ENCODE measurements at places on chromosomes 2 and 18. TPM values are rescaled to one million over a fixed set of nuclear protein-coding genes. Genes with fewer than 3 reads are reported as not detected.

DNA sequence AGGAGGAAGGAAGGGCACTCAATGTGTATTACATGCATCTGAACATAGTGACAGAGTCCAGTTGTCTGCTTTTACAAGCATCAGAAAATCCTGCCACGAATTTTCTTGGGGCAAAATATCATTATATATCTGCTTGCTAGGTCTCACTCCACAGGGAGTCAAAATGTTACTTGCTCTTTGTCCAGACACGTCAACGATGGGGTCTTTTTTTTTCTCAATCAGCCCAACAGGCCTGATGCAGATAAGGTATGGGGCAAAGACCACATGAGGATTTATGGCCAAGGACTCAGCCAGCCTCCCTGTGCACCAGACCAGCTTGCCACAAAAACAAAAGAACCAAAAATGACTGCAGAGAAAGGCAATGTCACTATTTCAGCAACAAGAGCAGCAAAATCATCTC is 323.4 kb upstream of the PKDCC start:
- DNase-seq, result no peak

- no peak for DNase-seq
Observed at GRCh38 chr18:35917043-35917442, 55.4 kb upstream of the RMP24 start.

Gene IL1F10
- not detected for total RNA-seq

DNA sequence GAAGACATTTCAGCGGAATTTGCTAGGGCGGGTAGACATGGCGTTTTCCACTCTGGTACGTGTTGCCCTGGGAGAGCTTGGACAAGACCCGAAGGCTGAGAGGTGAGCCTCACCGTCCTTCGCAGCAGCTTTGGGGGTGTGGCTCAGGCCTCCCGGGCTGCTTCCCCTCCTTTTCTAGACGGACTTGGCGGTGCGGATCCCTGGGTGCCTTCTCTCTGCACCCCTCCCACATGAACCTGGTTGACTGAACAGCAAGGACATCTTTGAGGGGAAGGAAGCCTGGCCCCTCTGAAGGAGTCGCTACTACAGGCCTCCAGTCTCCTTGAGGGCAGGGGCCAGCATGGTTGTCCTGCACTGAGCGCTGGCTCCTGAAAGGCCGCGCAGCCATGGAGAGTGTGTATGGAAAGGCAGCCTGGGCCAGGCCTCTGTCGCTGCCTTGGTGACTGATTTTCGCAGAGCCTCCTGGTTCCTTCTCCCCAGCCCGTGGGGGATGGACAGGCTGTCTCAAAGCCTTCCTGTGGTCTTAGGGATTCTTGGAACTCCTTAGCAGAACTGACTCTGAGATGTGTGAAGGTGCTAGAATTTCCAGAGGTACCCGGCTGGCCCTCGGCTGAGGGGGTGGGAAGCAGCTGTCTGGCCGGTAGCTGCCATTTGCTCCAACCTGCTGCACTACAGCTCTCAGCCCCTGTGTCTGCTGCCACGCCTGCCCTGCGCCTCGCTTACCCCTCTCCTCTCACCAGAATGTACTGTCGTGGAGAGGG is 9.9 kb downstream of the CNNM4 start:
- DNase-seq, result no peak

Gene TTC31
- 22.6 TPM for total RNA-seq

Gene MARCO
- total RNA-seq, result 22.0 TPM

- no peak for DNase-seq
Observed at GRCh38 chr2:222470802-222471468, 46.6 kb downstream of the SGPP2 start.

DNA sequence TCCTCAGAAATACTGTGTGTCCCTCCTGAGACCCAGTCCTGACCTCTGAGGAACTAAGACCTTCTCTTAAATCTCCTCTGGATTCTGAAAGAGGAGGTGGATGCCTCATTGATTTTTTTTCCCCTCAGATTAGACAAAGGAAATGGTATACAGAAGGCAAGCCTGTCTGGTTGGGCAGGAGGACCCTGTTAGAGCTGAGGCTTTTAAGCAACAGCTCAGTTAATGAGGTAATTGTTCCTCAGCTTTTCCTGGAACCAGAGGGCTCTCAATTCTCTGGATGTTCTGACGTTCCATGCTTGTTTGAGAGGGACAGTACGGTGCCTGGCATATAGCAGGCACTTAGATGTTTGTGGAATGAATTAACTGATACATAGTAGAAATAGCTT is 61.7 kb upstream of the MCFD2 start:
- DNase-seq, result no peak

DNA sequence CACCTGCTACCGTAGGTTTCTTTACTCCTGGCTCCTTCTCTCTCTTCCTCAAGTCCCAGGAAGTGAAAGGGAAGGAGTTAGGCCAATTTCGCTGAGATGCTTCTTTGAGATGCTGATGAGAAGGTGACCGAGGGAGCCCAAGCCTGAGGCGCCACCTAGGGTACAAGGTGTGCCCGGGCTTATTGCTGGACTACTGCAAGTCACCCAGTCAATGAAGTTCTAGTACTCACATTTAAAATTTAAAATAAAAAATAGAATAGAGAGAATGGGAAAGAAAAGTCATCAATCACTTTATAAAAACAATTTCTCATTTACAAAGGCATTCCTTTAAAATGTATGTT is 45.3 kb downstream of the ACAA2 start:
- peak; percentile 71 for DNase-seq

DNA sequence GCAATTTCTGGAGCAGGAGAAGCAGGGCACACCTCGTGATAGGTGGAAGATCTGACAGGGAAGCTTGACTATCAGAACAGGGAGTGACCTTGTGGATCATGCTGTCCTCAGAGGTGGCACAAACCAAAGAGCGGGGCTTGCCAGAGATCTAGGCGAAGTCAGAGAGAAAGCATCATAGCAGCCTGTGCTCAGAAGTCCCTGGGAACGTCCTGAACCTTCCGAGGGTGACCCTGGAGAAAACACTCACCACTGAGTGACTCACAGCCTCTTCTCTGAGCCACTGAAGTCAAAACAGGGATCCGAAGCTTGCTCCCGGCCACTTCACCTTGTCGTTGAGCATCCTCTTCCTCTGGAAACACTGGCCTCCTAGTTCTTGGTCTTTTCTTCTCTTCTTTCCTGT is 56.7 kb downstream of the IL1R2 start:
- no peak for DNase-seq

GRCh38 chr2:183614799-183615435 is 490.7 kb downstream of the NUP35 start:
- no peak for DNase-seq

DNA sequence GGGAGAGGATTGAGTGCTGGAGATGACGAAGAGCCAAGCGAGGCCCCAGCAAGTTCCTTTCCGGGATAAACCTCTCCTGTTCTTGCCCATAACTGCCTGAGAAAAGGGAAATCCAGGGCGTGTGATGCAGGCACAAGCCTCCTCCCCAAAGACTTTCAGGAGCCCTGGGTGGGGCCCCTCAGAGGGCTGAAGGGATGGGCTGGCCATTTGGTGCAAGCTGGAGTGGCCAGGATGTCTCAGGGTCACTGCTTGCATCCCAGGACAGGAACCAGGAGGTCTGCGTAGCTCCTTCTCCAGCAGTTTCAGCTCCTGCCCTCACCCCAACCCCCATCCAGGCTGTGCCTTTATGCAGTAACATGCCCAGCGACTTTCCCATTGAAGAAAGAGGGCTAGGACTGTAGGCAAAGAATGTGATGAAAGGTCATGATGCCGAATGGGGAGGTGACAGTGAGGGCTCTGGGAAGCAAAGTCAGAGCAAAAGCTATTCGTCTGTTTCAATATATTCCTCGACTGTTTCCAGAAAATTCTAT is 80.2 kb downstream of the PXDN start:
- DNase-seq, result no peak

Gene LHCGR
- 12.4 TPM for total RNA-seq

GRCh38 chr18:24076950-24077349 is 61.9 kb upstream of the CABYR start:
- no peak for DNase-seq

- DNase-seq, result no peak
Observed at GRCh38 chr2:238022594-238023157, 38.1 kb upstream of the SCLY start.

DNA sequence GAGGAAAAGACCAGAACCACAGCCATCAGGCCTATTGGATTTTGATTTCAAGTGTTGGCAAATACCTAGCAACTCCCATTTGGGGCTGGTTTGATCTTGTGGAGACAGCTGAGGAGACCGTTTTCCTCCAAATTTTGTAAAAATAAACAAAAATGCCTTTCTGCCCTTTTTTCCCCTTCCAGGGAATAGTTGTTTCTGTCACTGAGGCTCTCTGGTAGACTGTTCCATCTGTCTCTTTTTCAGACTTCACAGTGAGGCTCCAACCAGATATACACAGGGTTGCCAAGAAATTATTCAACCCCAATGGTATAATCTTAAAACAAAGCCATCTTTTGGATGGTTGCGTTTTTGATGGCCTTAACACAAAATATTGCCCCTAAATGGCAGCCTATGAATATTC is 115.7 kb downstream of the ACOXL start:
- DNase-seq, result no peak

Gene C2orf66
- total RNA-seq, result 0.36 TPM

DNA sequence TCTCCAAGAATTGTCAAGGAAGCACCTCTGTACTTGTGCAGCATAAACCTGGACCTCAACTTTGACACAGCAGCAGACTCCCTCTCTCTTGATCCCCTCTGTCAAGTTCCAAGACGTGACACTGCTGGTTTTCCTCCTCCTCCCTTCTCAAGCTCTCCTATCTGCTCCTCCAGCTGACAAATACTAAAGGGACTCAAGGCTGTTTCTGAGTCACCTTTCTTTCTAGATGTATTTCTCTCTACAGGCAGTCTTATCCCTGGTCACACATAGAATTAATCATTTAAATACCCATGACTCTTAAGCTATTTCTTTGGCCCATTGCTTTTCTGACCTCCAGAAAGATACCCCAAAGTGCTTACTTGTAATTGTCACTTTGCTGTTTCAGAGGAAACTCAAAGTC is 53.5 kb downstream of the SEPTIN10 start:
- DNase-seq, result no peak

DNA sequence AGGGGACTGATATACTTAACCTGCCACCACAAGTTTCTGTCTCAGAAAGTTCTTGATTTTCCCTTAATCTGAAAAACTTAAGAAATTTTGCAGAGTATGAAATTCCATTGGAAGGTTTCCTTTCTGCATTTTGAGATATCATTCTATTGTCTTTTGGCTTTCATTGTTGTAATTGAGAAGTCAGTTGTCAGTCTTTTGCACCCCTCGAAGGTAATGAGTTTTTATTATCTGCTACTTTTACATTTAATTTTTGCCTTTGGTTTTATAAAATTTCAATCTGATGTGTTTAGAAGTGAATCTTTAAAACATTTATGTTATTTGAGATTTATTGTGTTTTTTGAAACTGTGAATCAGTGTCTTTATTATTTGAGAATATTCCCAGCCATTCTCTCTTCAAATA is 4.8 kb upstream of the IL36A start:
- no peak for DNase-seq

DNA sequence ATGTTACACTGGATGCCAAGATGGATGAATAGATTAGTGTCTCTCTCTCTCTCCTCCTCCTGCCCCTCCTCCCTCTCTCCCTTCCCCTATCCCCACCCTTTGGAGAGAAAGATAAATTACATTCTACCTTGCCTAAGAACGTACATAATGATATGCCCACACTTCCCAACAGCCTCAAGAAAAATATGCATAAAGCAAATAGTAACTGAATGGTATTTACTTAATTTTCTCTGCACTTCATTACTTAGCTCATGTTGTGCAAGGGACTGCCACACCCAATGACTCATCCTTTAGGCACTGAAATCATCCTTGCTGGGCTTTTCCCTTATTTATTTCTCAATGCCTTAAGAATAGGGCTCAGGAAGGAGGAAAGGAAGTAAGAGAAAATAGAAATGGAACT is 137.3 kb upstream of the PID1 start:
- DNase-seq, result no peak

DNA sequence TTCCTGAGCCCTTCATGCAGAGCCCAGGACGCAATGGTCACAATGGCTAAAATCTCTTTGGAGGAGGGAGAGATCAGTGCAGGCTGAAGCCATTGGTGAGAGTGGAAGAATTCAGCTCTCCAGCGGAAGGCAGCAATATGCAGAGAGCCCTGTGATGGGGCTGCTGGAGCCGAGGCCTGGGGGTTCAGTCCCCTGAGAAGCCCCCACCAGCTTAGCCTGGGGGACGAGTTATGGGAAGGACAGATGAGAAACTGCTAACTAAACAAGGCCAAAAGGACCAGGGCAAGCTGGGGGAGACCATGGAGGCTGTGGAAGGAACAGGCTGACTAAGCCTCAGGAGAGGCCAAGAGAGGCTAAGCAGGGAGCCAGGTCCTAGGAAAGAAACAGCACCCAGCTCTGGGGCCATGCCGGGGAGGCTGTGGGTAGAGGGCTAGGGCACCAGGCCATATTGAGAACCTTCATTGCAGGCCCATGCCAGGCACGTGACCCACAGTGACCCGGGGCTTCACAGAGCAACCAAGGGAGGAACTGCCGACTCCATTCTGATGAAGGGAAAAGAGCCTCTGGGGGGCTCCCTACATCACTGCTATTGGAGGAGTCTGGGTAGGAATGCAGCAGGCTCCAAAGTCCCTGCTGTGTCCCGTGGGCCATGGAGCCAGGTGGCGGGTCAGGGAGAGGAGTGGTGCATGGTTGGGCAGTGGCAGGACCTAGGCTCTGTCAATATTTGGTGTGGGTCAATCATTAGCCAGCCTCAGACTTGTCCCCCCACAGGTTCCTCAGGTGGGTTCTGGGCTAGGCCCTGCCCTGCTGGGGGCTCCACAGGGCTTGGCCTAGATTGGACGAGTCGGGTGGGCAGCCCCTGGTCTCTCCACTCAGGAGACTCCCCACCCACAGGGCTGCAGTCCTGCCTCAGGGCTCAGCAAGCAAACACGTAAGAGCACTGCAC is 19.8 kb downstream of the PROC start:
- DNase-seq, result no peak

Data from sciatic nerve (tissue), 2 donors.